NCI-H1417 treated with DMSO at 0.1 percent for 48 hours (cell line): ENCODE measurements at places on chromosomes 1 and 21.

GRCh38 chr1:54309631-54310366, 96.4 kb downstream of the SSBP3 start:
- DNase-seq, result peak; percentile 74

GRCh38 chr1:195122497-195122896, 1485.7 kb downstream of the KCNT2 start:
- DNase-seq, result no peak

DNA sequence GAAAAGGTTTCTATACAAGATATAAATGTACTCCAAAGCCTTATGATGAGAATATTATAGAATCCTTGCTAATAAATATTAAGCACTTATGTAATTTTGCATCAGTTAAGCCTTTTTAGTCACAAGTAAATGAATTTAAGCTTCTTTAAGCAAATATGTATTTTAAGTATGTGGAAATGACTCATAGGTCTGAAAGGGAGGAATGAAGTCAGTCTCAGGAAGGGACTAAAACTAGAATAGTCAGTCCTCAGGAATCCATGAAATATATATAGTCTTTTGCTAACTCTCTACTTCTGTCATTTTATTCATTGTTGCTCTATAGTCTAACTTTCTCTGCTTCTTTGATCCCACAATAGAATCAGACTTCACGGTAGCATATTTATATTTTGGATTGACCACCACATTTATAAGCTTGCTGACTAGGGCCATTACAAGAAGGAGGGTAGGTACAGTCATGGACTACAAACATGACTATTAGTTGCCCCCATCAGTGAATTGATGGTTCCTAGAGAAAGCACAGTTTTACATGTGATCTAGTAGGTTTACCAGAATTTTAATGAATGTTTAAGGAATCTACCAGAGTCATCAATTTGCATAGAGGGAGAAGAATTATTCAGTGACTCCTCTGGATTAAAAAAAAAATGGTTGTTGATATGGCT, 20.2 kb upstream of the RABGGTB start:
- DNase-seq, result no peak

- DNase-seq, result no peak
Measured at GRCh38 chr1:189350983-189351616, 1126.6 kb downstream of the BRINP3 start.

GRCh38 chr21:35724156-35724555, 336.2 kb downstream of the SETD4 start:
- DNase-seq, result no peak

DNA sequence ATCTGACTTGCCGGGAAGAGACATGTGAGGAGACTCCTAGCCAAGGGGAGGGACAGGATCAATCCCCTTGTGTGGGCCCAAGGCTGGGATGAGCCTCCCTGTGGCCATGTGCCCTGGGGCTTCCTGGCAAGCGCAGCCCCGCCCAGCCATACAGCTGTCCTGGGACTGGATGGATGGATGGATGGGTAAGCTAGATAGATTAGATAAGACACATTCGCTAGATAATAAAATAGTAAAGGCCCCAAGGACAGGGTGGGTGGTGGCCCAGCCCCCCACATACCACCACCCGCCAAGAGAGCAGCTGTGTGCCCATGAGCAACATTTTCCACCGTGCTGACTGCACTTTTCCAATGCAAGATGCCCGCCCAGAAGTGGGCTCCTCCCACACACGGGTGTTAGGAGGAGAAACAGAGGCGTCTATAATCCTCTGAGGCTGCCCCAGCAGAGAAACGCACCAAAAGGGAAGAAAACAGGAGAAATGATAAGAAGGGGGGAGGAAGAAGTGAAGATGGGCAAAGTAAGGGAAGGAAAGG, 25.1 kb downstream of the ZBTB17 start:
- DNase-seq, result no peak

DNA sequence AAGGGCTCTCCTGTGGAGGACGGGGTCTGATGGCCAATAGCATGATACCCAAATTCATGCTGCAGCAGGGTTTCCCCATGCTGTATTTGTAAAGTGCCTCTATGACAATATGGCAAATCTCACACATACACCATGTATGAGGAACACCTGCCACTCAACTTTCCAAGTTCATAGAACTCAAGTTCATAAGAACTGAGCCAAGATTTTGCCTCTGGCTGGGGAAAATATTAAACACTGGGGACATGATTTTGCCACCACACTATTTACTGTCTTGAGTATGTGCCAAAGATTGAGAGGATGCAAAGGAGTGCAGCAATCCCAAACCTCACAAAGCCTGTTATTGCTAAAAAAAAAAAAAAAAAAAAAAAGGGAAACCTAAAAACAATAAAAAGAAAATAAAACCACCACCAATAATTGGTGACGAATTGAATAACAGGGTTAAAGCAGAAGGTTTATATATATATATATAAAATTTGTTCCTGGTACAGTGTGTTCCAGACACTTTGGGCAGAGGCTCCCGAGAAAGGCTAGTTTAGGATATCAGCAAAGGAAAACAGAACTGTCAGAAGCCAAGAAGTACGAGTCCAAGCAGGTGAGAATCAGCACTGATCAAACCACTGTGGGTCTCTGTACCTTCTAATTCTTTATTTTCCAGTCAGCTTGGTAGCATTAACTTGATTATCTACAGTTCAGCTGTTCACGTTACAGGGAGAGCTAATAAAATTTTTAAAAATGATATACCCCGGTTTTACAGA, 24.3 kb downstream of the ZBTB21 start:
- DNase-seq, result no peak

- DNase-seq, result no peak
Measured at GRCh38 chr1:189131576-189131975, 1346.1 kb downstream of the BRINP3 start.

DNA sequence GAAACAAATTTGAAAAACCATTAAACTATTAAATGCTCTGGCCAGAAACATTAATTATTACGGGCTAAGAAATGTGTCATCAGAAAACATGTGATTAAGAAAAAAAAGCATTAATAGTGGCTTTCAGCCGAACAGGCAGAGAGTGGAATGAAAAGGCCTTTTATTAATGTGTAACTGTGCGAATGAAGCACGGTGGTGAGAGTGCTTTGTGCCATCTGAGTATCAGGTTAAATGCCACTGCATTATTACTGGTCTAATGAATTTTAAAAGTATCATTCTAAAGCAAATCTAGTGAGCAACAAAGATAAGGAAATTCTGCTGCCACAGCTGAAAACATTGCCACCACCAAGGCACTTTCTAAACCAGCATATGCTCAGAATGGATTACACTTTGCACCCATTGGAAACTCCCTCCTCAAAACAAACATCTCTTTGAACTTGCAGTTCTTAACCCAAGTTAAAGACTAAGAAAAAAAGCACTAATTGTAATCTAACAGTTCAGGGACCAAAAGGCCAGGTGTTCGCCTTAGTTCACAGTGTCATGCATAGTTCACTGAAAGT, 30.0 kb upstream of the SSX2IP start:
- DNase-seq, result no peak

- DNase-seq, result no peak
Measured at GRCh38 chr1:82845866-82846265, 1045.1 kb downstream of the ADGRL2 start.

DNA sequence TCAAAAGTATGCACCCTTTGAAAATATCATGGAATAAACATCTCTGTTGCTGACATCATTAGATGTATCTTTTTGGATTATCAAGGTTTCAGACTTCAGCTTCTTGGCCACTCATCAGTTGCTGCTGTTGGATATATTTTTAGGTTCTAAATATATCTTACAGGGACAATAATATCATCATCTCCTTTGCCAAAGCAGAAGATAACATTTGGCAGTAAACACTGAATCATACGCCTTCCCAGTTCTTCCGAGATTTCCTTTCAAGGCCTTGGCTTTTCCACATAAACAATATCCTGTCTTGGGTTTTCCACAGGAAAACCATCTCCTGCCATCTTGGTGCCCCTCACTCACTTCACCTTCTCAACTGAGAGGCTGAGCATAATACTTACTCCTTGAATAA, 39.3 kb downstream of the RGS7 start:
- DNase-seq, result no peak
